Endothelial cell (in vitro differentiated cells): ENCODE measurements at places on chromosomes 3 and 15.

- DNase-seq: no peak
These were observed 1.1 kb downstream of the PAK6 start for GRCh38 chr15:40239693-40240618.

- peak; percentile 30 for DNase-seq
These were observed 679 bp upstream of the MYD88 start for GRCh38 chr3:38137615-38138348.

GRCh38 chr15:22902046-22902445 lies 63.6 kb downstream of the NIPA2 start:
- no peak for DNase-seq

DNA sequence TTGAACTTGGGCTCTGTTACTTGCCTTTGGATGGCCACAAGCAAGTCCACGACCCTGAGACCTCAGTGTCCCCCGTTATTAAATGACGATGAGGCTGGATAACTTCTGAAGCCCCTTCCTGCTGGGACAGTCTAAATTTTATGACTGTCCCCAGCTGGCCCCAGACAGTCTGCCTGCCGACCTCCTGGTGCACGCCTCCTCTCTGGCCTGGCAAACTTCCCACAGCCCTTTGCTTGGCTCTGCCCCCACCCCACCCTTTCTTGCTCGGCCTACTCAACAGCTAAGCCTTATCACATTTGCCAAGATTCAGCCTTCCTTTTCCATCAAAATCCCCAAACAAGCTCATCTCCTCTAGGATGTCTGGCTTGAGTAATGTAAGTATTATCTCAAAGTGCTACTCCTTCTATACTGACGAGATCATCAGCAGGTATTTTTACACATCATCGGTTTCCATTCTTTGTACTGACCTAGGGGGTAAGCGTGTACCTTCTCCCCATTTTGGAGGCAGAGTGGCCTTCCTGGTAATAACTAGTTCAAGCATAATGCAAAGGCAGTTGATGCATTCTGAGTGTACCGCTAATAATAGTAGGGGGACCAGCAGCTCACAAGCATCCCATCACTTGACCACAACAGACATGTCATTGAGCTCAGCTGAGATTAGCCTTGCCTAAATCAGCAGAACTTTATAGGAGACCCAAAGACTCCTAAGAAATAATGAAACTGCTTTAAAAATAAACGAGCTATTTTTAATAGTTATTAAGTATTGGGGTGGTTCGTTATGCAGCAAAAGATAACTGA lies 120.8 kb upstream of the HACD2 start:
- no peak for DNase-seq

GRCh38 chr15:58678683-58679082 lies 70.8 kb downstream of the ADAM10 start:
- DNase-seq: no peak

- DNase-seq: no peak
These were observed 190.4 kb downstream of the DIPK2A start for GRCh38 chr3:144162042-144162441.

DNA sequence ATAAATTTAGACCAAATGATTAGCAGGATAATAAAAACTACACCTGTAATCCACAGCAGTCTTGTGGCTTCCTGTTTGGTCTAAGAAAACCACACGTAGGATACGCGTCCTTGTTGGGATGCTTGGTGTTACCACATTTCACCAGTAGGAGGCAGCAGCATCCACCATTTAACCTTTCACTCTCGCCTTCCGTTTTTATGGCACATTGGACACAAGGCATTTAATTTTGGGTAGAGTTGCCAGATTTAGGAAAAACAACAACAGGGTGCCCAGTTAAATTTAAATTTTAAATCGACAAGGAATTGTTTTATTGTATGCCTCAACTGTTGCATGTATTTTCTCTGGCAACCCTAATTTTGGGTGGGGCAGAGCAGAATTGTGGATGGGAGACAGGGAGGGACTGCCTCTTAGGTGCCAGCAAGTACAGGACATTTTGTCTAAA lies 6.3 kb downstream of the LRRC31 start:
- peak; percentile 77 for DNase-seq

- DNase-seq: no peak
These were observed 466.4 kb upstream of the SGO1 start for GRCh38 chr3:20652231-20652986.
